Right renal pelvis (tissue), 4 donors: ENCODE measurements at places on chromosomes 12 and 14.

GRCh38 chr14:90093942-90094595 is 32.3 kb downstream of the KCNK13 start:
- no peak for DNase-seq

DNA sequence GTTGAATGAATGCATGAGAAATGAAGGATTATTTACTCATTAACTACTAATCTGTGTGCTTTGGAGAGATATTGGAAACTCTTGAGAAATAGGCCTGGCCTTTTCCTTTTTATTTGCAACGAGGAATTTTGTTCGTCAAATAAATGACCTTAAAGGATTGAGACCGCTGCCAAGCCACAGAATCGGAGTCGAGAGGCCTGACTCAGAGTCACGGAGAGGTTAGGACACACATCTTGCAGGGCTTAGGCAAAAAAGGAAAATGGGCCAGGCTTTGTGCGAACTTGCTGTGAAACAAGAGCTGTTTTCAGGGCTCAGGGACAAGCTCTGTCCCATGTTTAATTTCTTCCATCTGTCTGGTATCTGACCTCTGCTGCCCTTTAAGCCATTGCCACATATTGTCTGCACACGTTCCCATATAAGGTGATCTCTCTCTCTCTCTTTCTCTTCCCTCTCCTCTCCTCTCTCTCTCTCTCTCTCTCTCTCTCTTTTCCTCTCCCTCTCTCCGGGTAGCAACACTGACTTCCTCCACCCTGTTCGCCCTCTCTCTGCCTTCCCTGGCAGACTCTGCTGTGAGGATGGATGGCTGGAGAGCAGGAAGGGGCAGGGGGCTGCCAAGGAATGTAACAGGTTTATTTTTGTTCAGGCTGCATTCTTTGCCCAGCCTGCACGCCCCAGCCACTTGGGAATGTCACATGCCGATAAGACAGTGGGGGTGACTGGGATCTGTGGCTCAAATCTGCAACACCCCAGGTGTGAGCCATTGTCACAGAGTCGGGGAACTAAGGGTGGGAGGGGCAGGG is 14.9 kb upstream of the IFT81 start:
- DNase-seq: no peak

- DNase-seq: no peak
These were observed 143.6 kb downstream of the DYRK2 start for GRCh38 chr12:67792185-67792584.

- DNase-seq: no peak
These were observed 1454.0 kb upstream of the SEL1L start for GRCh38 chr14:82987502-82988124.

DNA sequence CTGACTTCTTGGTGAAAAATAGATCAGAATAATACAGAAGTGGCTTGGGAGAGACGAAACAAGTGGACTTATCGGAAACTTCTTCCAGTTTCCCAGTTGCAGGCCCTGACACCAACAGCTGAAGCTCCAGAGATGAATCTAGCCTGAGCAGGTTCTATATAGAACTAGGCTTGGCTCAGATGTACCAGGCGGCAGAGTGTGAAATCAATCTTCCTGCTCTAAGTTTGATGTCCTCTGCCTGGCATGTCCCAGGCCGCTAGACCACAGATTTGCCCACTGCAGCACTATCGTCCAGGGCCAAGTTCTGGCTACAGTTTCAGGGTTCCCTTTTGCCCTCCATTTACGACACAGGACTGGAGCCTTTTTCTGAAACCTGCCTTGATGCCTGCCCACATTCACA is 91.3 kb upstream of the PLEKHA5 start:
- no peak for DNase-seq

- no peak for DNase-seq
These were observed 2.3 kb upstream of the CEBPE start for GRCh38 chr14:23121361-23121771.

DNA sequence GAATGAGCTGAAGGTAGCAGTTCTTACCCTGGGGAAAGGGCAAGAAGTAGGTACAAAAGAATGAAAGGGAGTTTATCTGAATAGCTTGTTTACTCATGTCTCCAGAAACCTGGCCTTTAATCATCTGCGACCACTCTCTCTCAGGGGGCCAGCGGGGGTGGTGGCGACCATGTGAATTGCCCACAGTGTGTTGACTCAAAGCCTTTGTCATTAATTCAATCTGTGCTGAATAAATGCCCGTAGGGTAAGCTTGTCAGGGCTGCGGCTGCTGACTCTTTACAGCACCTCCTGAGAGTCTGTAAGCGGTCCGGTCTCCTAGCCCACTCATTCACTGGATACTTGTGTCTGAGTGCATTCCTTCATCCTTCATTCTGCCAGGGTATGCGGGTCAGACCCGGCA is 874.4 kb downstream of the SLC6A15 start:
- no peak for DNase-seq
